ENCODE measurements at places on chromosomes 4 and X. TPM values are rescaled to one million over a fixed set of nuclear protein-coding genes. Genes with fewer than 3 reads are reported as not detected.
A peak's percentile ranks its signal among the peaks of the same experiment; 100 is the strongest.

The MAGEA6 gene
- total RNA-seq = not detected

The NR3C2 gene
- not detected for total RNA-seq

GRCh38 chr4:152150214-152150613 is 385.7 kb downstream of the FBXW7 start:
- DNase-seq = no peak

The ARMCX2 gene
- total RNA-seq = 28.1 TPM

DNA sequence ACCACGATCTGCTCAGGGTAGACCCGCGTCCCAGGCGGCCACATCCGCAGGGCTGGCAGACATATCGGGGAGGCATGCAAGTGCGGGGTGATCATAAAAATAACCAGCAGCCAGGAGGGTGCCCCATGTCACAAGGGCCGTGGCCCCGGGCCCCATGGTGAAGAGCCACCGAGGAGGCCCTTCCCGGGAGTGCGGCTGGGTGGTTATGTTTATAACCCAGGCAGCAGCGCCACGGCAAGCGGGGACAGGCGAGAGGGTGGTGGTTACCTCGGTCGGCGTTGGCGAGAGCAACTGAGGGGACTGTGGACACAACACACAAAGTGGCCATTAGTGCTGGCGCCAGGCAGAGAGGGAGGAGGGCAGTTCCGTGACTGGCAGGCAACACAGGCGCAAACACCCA is 92.7 kb upstream of the AFAP1 start:
- no peak for DNase-seq

DNA sequence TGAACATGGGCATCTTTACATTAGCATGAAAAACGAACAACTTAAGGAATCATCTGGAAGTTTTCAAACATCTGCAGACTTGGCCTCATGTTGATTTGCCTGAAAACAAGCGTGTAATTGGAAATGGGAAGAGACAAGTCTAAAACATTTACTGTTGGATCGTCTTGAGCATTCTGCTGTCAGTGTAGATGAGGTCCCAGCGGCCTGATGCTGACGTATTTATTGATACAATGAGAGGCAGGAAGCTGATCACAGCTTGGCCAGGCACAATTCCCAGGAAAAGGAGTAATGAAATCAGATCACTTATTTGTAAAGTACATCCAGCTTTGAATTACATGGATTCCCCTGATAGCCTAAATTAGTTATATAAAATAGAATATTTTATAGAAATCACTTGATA is 210.6 kb downstream of the CLCN4 start:
- no peak for DNase-seq

The FGFR3 gene
- total RNA-seq = 38.4 TPM

- no peak for DNase-seq
Observed at GRCh38 chr4:156197216-156197615, 243.6 kb upstream of the CTSO start.

DNA sequence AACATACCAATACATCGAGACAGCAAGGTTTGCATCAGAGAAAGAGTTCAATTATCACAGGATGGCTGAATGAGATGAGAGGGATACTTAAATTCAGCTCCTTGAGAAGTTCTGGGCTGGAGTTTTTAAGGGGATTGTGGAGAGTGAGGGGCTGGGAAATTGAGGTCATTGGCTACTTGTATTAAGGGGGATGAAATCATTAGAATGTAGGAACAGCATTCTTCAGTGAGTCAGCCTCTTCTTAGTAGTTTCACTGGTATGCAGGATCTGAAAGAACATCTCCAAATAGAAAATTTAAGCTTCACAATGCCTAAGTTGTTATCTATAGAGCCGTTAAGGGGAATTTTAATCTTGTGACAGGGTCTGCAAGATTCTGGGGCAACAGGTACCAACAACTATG is 211.6 kb upstream of the TAPT1 start:
- no peak for DNase-seq

- no peak for DNase-seq
Observed at GRCh38 chr4:4422856-4423499, 36.1 kb downstream of the NSG1 start.

DNA sequence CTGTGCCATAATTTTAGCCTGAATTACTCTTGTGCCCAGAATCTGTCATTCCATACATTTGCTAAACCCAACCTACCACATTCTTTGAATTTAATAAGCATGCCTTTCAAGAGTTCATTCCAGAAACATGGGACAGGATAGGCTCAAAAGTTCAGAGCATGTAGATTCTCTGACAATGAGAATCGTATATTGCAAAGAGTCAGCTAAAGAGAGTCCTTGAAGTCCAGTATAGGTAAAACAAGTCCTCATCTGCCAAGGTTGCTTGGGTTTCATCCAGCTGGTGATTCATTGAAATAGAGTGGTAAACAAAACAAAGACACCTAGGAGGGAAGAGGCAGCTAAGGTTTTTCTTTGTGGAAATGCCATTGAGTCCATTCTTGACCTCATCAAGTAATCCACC is 249.3 kb upstream of the DIPK2B start:
- no peak for DNase-seq

The HPGD gene
- not detected for total RNA-seq

GRCh38 chrX:47266643-47267042 is 33.8 kb downstream of the USP11 start:
- no peak for DNase-seq

The WDR44 gene
- total RNA-seq = 6.4 TPM

- DNase-seq = no peak
Observed at GRCh38 chrX:151552743-151553142, 10.7 kb upstream of the PASD1 start.

GRCh38 chrX:47844117-47844516 is 7.4 kb downstream of the ZNF81 start:
- no peak for DNase-seq

DNA sequence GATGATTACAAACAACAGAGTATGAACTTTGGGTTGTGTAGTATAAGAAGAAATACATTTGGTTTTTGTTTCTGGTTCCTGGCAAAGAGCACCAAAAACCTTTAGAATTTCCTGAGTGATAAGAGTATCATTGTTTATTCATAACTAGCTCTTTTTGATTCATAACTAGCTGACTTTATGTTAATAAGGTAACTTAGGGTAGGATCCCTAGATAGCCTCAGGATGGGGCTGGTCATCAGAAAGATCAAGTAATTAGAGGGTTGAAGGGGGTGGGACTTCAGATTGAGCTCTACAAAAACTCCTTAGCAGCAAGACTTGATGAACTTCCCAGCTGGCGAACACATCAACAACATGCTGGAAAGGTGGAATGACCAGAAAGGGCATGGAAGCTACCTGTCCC is 166.5 kb downstream of the SCFD2 start:
- no peak for DNase-seq

- DNase-seq = peak; percentile 67
Observed at GRCh38 chr4:159497936-159498335, 395.1 kb downstream of the RAPGEF2 start.

GRCh38 chr4:88007304-88008121 is at the start of gene PKD2:
PKD2 (plus strand) TSS chr4:88007635; CDS start chr4:88007734, 99 bp downstream.
- DNase-seq = peak; percentile 82

- DNase-seq = no peak
Observed at GRCh38 chr4:185793716-185794115, 18.3 kb downstream of the SORBS2 start.
